ENCODE measurements at places on chromosomes 3 and 15. TPM values are rescaled to one million over a fixed set of nuclear protein-coding genes. Genes with fewer than 3 reads are reported as not detected.

Gene SCAANT1
- polyA plus RNA-seq = not detected

Gene DUOXA2
- not detected for polyA plus RNA-seq

Gene PPP1R14D
- not detected for polyA plus RNA-seq

Gene GREM1
- 0.27 TPM for polyA plus RNA-seq

Gene SLC6A20
- 0.05 TPM for polyA plus RNA-seq

Gene CPN2
- 0.10 TPM for polyA plus RNA-seq

All from GM23338 (cell line).